ENCODE measurements at places on chromosomes 5 and 9.

DNA sequence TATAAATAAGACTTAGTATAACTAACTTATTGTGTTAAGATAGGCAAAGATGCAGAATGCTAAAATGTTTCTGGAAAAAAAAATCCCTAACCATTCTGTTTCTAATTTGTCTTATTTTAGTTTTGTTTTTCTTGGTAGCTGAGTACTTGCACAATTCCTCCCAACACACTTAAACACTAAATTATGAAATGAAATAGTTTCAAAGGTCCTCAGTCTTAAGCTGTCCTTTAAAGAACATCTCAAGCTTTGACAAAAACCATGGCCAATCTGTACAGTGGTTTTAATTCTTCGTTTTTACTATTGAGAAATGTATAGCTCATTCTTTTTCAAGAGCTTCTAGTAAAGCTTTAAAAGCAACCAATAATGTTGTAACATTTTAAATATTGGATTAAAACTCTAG is 171.5 kb downstream of the EDIL3 start:
- no peak for DNase-seq

GRCh38 chr9:98869078-98869745 is 61.7 kb downstream of the GALNT12 start:
- DNase-seq: no peak

- no peak for DNase-seq
These were observed 169.9 kb downstream of the PAM start for GRCh38 chr5:102924963-102925362.

GRCh38 chr9:128007566-128008138 is 26.9 kb upstream of the EEIG1 start:
- peak; percentile 94 for DNase-seq

- DNase-seq: no peak
These were observed 88.0 kb downstream of the INIP start for GRCh38 chr9:112629671-112630485.

DNA sequence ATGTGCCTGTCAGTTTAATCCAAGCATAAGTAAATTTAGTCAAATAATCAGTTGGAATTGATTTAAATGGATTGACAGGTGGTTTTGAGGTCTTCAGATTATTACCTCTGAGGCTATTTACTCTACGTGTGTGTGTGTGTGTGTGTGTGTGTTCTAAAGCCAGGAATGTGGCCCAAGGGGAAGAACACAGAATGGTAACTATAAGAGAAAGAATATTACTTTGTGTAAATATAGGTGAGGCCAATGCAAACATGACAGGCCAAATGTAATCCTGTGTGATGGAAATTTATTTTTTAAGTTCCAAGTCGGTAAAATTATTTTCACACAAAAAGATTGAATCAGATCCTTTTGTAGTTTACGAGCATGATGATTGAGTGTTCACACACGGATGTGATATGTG is 390.0 kb downstream of the PLK2 start:
- no peak for DNase-seq

- DNase-seq: no peak
These were observed 28.1 kb upstream of the SPINK4 start for GRCh38 chr9:33211695-33212393.
